ENCODE measurements at places on chromosomes 2 and 18.
A peak's percentile ranks its signal among the peaks of the same experiment; 100 is the strongest.

DNA sequence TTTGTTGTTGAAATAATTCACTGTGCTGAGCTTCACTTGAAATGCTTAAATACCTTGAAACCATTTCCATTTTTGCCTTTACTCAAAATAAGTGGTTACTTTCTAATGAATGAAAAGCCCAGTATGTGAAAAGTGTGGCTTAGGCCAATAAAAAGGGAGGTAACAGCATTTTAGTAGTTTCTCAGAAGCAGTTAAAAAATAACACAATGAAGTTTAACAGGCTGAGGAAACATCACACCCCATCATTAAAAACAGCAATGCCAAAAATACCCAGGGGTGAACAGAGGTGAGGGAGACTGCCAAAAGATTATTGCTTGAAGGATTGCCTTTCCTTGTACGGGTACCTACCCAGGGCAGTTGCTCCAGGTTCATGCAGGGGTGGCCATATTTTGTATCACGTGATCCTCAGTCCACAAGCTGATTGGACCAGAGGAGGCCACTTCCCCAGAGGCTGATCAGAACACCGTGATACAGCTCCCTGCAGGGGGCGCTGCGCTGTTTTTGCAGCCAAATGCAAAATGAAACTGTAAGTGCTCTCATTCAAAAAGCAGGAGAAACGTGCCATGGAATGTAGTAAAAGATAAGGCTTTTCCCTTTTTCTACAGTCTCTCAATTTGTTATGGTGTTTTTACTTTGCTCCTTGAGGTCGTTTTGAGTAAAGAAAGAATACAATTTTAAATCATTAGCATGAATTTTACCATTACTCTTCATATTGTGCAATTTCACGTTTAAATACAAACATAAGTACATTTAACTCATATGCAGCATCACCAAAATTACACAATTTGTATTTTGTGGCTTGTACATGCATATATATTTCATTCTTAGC is 70.2 kb upstream of the SH3BP4 start:
- DNase-seq: no peak

- DNase-seq: no peak
These were observed 143.9 kb downstream of the PXDN start for GRCh38 chr2:1600191-1601066.

GRCh38 chr2:191296083-191297006 is 51.1 kb downstream of the MYO1B start:
- no peak for DNase-seq

DNA sequence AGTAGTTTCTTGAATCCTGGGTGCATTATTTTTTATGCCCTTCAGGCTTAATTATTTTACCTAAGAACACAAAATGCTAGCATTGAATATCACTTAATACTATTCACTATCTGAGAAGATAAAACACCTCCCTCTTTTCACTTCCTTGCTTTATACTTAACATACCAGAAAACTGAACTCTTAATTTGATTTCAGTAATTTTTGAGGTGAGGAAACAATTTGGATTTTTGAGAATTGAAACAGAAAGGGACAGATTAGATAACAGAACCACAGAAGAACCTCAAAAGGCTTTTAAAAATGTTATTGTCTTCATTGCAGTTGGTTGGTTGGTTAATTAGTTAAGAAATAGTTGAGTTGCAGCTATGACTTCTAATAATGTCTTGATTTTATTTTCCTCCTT is 69.5 kb downstream of the GPD2 start:
- DNase-seq: no peak

GRCh38 chr2:169086893-169087467 is 17.6 kb downstream of the DHRS9 start:
- DNase-seq: no peak

- no peak for DNase-seq
These were observed 68.5 kb downstream of the SFXN5 start for GRCh38 chr2:73003027-73003426.

- no peak for DNase-seq
These were observed 60.4 kb upstream of the TWIST2 start for GRCh38 chr2:238787501-238787900.

- DNase-seq: peak; percentile 6
These were observed at the start of gene SATB2 for GRCh38 chr2:199457147-199458008. Gene SATB2 (minus strand): TSS chr2:199457939. CDS start chr2:199456037, 1,902 bp downstream.

- DNase-seq: peak; percentile 3
These were observed 164.6 kb downstream of the SEPTIN10 start for GRCh38 chr2:109448946-109449788.

GRCh38 chr2:26574900-26575560 is 66.1 kb downstream of the CIB4 start:
- DNase-seq: no peak

GRCh38 chr2:127310980-127311379 is 17.0 kb upstream of the ERCC3 start:
- no peak for DNase-seq

DNA sequence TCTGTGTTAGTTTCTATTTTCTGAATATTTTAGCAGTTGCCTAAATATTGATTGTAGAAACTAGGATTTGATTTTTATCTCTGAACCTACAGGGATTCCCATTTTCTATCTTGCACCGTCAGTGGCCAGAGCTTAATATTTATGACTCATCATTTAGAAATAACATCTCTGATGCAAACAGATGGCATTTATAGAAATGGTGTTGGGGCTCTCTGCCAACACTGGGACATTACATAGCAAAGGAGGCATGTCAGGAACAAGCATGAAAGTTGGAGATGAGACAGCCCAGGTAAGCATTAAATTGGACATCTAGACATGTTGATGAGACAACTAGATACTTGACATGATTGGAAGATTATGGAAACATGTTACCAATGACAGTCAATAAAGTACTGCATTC is 165.3 kb upstream of the SYT4 start:
- no peak for DNase-seq

DNA sequence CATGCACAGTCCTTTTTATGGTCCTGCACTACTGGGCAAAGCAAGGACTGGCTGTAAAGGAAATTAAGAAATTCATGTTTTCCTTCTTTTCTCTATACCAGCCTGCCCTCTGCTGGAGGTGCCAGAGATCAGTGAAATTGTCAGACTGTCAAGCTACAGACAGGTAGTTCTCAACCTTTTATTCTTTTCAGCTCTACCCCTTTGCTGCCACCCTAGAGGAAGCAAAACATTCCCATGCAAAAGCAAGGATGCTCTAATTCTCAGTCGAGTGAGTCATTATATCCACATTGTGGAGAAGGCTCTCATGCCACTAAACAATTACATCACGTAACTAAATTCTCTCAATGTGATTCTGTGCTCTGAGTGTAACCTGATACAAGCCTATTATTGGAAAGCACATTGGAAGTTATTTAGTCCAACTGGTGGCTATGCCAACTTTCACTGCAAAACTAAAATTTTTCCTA is 25.0 kb upstream of the RAPGEF4 start:
- DNase-seq: peak; percentile 49
